CD4-positive, alpha-beta T cell treated with Interleukin-15 for 4 hours (primary cell): ENCODE measurements at places on chromosomes 3 and 15.

GRCh38 chr3:169071003-169071402, 592.5 kb downstream of the MECOM start:
- no peak for DNase-seq

GRCh38 chr3:11570251-11570650, 73.5 kb downstream of the VGLL4 start:
- DNase-seq, result no peak

- DNase-seq, result no peak
Measured at GRCh38 chr3:83802801-83803200, 1156.0 kb upstream of the CADM2 start.

GRCh38 chr3:175193815-175194518, 334.8 kb downstream of the NAALADL2 start:
- DNase-seq, result no peak

DNA sequence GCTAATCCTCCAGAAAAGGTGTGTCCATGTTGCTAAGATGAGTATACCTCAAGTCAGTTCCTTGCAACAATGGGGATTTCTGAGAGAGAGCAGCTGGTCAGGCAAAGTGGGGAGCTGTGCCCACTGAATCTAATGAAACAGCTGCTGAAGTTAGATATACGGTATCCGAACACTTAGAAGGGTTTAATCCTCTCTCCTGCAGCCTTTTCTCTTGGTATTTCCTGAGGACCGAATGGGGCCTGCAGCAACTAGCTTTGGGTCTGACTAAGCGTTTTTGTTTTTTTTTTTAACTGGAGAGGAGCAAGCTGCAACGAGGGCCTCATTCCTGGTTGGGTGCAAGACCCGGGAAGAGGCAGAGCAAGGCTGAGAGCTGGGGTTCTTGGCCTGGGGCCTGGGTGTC, 37.6 kb upstream of the BNC1 start:
- no peak for DNase-seq

DNA sequence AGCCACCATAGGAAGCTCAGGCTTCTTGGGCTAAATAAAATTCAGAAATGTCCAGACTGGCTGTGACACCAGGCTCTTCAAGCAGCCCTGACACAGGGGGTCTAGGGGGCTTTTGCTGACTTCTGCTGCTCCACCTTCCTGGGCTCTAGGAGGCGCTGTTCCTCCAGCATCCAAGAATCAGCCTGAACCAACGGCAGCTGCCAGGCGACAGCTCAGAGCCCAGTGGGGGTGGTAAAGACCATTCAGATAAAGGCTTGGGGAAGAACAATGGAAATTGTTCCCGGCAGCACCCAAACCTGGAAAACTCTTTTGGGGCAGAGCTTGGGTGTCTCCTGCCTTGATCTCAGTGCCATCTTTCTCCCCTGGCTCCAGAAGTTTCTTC, 21.6 kb upstream of the PSTPIP1 start:
- peak; percentile 70 for DNase-seq

DNA sequence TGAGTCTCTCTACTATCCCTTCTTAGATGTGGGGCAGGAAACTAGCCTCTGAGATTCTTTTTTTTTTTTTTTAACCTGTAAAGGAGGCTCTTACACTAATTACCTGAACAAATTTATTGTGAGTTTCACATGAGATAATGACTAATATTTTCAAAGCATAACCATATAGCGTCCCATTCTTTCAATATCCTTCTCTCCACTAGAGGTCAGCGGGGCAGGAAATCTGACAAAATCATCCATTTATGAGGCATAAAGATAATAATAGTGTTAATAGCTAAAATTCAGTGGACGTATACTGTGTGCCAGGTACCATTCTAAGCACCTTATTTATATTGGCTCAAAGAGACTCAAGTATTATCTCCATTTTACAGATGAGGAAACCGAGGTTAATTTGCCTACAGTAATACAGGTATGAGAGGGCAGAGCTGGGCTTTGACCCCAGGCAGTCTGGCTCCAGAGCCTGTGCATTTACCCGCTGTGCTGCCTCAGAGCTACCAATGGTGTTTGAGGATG, 16.3 kb upstream of the SMAD6 start:
- no peak for DNase-seq

DNA sequence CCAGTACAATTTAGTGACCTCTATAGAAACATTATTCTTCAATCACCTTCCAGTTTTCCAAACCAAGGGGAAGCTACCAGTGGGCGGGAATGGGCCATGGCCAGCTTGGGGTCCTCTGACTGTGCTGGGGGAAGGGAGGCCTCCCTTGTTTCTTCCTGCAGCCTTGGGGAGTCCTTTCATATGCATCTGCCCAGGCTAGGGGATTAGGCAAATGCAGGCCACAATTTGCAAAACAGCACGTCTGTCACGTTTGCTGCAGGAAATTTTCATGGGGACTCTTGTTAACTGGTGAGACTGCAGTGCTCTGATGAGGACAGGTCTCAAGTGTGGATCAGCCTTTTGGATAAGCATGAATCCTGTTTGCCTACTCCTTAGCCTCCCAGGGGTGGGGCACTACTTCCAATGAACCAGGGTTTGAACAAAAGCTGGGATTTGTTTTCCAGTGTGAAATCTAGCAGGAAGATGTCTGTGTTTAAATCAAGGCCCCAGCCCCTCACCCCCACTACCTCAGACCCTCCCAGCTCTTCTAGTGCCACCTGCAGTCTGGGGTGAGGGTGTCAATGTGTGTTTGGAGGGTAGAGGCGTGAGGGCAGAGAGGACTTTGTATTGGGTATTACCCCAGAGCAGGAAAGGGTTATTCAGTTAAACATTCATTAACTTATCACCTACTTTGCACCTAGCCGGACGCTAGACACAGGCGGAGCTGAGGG, 219.9 kb downstream of the OPA1 start:
- no peak for DNase-seq

DNA sequence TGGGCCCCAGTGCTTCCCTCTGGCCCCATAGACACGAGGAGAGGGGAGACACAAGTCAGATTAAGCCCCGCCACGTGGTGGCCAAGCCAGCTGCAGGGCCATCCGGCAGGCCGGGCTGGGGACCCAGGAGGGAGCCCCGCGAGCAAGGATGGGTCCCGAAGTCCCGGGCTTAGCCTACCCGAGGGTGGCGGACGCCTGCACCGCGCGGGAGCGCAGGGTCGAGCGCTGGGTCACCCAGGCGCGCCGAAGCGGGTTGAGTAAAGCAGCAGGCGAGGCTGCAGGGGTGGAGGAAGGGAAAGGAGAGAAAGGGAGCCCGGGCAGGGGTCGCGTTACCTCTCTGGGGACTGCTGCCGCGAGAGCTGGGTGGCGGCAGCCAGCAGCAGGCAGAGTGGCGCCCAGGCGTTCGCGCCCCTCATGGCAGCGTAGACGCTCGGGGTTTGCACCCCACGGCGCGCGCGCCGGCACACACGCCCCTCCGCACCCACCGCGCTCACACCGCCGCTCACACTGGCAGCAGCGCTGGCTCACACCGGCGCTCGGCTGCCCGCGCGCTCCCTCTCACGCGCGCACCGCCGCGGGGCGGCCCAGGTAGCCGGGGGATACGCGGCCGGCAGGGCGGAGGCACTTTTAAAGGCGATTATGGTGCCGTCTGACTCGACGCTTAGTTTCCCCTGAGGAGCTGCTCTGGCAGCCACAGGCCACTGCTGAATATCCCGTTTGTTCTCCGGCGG, at the start of gene PCOLCE2:
Gene PCOLCE2 (minus strand): TSS at position 603 of the 731 bp plus-strand sequence. CDS start 187 bp downstream, at position 416.
- no peak for DNase-seq

GRCh38 chr15:96756146-96756545, 425.6 kb downstream of the NR2F2 start:
- no peak for DNase-seq

DNA sequence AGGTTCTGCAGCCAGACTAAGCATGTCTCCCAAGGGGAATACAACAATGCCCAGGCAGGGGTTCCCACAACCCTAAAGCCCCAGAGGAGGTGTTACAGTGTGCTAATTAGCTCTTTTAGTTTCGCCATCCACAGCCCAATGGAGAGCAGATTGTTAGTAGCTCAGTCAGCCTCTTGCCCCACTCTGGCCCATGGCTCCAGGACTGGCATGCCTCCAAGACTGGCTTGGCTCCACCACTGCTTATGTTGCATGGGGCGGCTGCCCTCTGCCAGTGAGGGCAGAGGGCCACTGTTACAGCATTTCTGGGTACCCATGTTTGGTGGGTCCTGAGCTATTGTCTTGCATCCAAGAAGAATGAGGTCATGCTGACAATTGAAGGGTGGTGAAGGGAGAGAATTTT, 231.1 kb upstream of the MDFIC2 start:
- no peak for DNase-seq

- no peak for DNase-seq
Measured at GRCh38 chr15:79932447-79932846, 35.6 kb upstream of the MTHFS start.

- DNase-seq, result no peak
Measured at GRCh38 chr15:69080295-69081248, 66.1 kb downstream of the NOX5 start.

GRCh38 chr3:47344971-47345370, 35.9 kb upstream of the PTPN23 start:
- DNase-seq, result no peak

DNA sequence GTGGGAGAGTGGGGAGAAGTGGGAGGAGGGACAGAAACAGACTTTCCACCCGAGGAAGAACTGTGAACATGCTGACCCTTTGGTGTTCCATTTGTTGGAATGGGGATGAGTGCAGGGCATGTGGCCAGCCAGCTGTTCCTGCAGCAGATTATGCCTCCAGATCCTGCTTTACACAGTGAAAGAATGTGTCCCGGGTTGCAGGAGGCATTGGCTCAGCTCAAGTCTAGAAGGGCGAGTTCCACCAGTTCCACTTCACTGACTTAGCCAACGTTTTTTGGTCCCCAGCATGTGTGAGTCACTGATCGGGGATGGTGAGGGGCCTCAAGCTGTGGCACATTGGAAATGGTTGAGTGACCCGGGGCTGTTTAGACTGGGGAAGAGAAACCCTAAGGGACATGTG, 307.0 kb upstream of the ROPN1 start:
- no peak for DNase-seq

DNA sequence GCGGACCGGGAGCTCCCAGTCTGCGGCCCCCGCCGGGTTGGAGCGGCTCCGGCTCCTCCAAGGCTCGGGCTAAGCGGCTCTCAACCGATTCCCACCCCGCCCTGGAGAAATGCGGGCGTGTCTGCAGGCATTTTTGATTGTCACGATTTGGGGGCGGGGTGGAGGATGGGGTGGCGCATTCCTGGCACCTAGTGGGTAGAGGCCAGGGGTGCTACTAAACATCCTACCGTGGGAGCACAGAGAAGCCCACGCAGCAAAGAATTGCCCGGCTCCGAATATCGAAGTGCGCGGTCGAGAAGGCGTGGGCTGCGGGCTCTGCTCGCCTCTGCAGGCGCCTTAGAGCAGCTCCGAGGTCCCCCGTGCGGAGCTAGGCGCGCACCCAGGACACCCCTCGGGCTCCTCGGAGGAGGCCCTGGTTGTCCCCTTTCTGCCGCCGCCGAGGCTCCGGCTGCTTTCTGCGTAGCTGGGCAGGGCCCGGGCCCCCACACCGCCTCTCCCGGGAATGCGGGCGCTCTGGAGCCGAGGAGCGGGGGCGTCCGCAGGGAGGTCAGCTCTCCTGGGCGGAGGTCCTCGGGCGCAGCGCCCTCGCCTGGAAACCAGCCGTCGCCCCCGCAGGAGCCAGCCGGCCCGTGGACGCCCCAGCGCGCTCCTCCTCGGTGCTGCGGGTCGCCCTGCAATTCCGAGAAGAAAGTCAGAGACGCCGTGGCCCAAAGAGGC, 16.5 kb upstream of the LAMP3 start:
- peak; percentile 10 for DNase-seq

DNA sequence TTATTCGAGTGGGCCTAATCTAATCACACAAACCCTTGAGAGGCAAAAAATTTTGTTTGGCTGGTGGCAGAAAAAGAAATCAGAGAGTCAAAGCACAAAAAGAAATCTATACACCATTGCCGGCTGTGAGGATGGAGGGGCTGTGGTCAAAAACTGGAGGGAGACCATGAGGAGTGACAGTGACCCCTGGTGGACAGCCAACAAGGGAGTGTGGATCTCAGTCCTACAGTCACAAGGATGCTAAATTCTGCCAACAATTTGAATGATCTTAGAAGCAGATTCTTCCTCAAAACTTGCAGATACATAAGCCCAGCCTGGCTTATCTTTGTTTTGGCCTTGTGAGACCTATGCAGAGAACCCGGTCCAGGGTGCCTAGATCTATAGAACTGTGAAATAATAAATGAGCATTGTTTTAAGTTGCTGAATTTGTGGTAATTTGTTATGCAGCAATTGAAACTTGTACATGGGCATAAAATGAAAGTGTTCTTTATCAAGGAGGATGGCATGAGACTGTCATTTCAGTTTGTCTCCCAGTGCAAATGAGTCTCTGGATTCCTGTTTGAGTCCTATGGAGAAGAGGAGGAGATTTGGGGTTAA, 103.0 kb upstream of the ARHGEF26 start:
- peak; percentile 9 for DNase-seq

DNA sequence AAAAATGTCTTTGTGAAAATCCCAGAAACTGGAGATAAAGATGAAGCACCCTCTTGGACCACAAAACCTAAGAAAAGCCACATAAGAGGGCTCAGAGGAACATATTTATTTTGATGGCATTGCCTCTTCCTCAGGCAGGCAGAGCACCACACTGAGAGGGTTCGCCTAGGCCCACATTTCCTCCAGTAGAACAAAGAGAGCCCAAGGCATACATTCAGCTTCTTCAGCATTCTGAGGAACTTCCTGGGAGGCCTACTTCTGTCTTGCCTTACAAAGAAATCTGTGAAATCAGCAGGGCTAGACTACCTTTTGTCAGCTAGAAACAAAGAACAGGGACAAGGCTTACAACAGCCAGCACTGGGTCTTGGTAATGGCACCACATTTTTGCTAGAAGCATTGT, 1325.3 kb downstream of the SI start:
- no peak for DNase-seq

- DNase-seq, result no peak
Measured at GRCh38 chr15:79060175-79060574, 30.4 kb downstream of the RASGRF1 start.

DNA sequence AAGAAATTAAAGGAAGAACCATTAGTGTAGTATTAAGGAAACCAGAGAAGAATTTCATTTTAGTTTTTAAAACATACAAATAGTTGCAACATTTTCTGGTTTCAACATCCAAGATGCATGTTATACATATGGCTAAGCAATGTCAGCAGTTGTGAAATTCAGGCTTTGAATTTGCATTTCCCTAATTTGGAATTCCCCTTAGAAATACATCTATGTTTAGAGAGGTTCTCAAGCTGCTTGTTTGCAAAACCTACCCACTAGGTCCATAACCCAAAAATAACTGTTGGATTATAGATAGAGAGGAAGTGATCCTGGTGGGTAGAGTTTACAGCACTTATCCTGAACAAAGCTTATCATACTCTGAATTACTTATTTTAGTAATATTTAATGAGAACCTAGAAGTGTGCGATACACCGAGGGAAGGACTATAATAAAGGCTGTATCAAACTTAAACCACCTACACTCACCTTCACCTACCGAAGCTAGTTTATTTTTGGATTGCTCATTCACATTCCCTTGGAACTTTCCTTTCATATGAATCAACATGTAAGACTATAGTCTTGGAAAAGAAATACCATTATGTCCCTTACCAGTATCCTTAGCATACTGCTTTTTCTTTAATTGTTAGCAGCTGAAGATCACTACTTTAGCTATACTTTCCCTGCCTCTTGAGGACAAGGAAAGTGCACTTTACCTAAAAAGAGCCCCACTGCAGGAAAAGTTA, 60.6 kb downstream of the CHAC1 start:
- no peak for DNase-seq
